ENCODE measurements at places on chromosomes 1 and 21. TPM values are rescaled to one million over a fixed set of nuclear protein-coding genes. Genes with fewer than 3 reads are reported as not detected.

Gene HSD3B1
- polyA plus RNA-seq, result not detected

GRCh38 chr1:229024528-229025130 lies 246.3 kb upstream of the RAB4A start:
- no peak for DNase-seq

- DNase-seq, result no peak
Measured at GRCh38 chr1:205250699-205251098, 23.0 kb downstream of the TMCC2 start.

DNA sequence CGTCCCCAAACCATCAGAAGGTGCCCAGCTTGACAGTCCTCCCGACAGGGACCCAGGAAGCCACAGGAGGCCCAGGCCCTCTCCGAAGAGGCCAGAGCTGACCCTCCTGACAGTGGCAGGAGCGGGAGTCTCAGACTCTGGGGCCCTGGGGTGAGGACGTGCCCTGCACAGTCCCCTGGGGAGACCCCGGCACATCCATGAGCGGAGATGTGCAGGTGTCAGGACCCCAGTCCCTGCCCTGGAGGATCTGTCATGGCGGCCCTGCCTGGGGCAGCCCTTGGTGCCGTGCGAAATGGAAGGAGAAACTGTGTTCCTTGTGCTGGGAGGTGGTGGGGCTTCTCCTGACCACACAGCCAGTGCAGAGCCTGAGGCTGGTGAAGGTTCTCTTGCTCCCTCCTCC lies 55.8 kb downstream of the OBSCN start:
- no peak for DNase-seq

GRCh38 chr1:161037661-161038522 lies 872 bp downstream of the TSTD1 start:
- no peak for DNase-seq

All from muscle of back (tissue), 13 donors.